ENCODE measurements at places on chromosomes 11 and 22. TPM values are rescaled to one million over a fixed set of nuclear protein-coding genes. Genes with fewer than 3 reads are reported as not detected.

ACER3 gene
- total RNA-seq = 39.3 TPM

- no peak overlapping the region for H3K27ac ChIP-seq
- H3K4me1 ChIP-seq = peaks cover 9% of the 10 kb centered on the region
- H3K4me3 ChIP-seq = no peak overlapping the region
- DNase-seq = no peak
- H3K36me3 ChIP-seq = peaks cover 5% of the 10 kb centered on the region
Measured at GRCh38 chr11:88282747-88283515, 54.6 kb downstream of the CTSC start.

SORL1 gene
- total RNA-seq = 39.0 TPM

DNA sequence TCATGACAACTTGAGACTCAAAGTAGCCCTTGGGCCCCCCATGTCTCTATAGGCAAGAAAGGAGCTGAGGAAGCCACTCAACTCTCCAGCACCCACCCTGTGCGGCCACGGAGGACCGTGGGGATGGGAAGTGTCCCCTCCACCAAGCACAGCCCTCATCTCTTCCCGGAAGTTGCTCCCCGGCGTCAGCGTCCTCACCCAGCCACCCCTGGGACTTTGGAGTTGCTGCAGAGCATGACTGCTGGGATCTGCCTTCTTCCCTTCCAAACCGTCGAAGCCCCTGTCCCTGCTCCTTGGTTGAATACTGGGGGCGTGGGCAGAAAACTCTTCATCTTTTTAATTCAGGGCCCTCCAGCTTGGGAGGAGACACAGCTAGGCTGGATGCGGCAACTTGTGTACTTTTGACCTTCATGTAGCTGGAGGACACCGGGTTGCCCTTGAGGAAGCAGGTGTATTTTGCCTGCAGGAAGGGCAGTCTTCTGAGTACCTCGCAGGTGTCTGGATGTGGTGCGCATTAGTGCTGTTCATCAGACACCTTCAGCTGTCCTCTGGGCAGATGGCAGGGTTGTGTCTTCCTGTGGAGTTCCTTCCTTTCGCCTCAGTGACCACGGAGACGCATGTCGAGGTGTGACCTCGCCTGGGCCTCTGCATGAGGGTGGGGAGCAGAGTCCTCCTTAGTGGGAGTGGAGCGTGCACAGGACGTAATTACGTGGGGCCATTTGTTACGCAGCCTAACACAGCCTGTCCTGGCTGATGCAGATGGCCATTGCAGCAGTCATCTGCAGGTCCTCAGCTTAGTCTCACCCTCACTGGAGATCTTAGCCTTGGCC, 12.2 kb upstream of the IFITM3 start:
- H3K4me1 ChIP-seq = peaks cover 46% of the 10 kb centered on the region
- H3K4me3 ChIP-seq = no peak overlapping the region
- DNase-seq = no peak
- H3K36me3 ChIP-seq = no peaks in the 10 kb centered on the region

RBFOX2 gene
- total RNA-seq = 164 TPM

MYEOV gene
- 4.1 TPM for total RNA-seq

GRCh38 chr22:47054231-47055072, 292.0 kb downstream of the TBC1D22A start:
- peaks cover 9% of the 10 kb centered on the region for H3K36me3 ChIP-seq
- DNase-seq = no peak
- H3K4me1 ChIP-seq = peaks cover 43% of the 10 kb centered on the region

FGF4 gene
- total RNA-seq = not detected

MTCH2 gene
- 134 TPM for total RNA-seq

DNA sequence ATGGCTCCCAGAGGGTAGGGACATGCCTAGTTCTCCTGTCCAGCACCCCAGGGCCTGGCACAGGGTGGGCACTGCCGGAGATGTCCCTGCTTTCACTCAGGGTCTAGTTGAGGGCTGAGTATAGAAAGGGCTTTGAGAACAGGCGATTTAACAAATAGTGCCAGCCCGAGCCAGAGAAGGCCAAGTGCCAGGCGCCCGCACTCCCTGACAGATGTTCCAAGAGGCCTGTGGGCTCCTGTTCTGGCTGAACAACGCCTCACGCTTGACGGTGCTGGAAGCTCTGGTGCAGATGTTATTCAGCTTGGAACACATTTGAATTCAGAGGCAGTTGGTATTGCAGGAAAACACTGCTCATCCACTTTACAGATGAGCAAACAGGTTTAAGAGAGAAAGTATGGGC, 46.5 kb downstream of the NFAM1 start:
- H3K27me3 ChIP-seq = peaks cover 3% of the 10 kb centered on the region
- DNase-seq = no peak
- no peak overlapping the region for H3K4me3 ChIP-seq
- H3K27ac ChIP-seq = no peak overlapping the region
- peaks cover 4% of the 10 kb centered on the region for H3K4me1 ChIP-seq

KCNJ4 gene
- 2.0 TPM for total RNA-seq

- H3K27me3 ChIP-seq = no peaks in the 10 kb centered on the region
- no peak for DNase-seq
- peak overlapping the region; percentile 89 for H3K4me3 ChIP-seq
- peaks cover 27% of the 10 kb centered on the region for H3K4me1 ChIP-seq
Measured at GRCh38 chr22:38754751-38755154, 1.0 kb downstream of the SUN2 start.

DNA sequence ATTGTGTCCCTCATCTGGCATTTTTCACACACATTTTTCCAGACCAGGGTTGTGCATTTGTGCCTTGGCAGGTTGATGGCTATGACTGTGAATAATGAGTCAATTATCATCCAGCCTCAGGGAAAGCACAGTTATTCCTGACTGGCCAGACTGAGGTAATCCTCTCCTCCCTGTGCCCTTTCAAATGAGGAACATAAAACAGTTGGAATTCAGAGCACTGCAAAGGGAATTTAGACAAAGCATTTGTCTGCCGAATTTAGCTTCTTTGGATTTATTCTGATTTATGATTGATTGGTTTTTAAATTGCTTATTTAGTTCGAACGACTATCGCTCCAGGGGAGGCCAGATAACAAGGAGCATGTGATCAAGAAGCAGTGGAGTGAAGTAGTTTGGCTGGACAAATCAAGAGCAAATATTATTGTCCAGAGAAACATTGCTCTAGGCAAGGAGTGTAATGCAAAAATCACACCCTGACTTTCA, 30.8 kb upstream of the RAG2 start:
- peak overlapping the region; percentile 22 for H3K27ac ChIP-seq
- H3K4me1 ChIP-seq = peaks cover 15% of the 10 kb centered on the region
- no peaks in the 10 kb centered on the region for H3K27me3 ChIP-seq
- H3K4me3 ChIP-seq = peak overlapping the region; percentile 39

TTC17 gene
- 94.9 TPM for total RNA-seq
